ENCODE measurements at places on chromosomes 6 and 20.

DNA sequence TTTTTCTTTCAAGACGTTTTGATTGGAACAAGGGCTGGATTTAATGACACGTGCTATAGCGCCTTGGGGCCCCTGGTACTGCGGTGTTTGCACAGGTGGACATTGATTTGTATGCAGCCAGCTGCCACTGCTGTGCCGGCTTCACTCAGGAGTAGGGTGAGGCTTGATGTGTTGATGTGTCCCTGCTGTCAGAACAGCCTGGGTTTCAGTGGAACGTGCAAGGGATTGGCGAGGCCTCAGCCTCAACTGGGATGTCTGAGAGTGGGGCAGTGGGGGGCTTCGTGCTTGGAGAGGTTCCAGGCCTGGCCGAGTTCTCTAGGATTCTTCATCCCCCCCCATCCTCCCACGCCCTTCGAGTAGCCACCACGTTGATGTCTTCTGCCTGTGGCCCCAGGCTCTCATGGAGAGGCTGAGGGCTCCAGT lies 23.0 kb downstream of the PYGB start:
- DNase-seq, result no peak

DNA sequence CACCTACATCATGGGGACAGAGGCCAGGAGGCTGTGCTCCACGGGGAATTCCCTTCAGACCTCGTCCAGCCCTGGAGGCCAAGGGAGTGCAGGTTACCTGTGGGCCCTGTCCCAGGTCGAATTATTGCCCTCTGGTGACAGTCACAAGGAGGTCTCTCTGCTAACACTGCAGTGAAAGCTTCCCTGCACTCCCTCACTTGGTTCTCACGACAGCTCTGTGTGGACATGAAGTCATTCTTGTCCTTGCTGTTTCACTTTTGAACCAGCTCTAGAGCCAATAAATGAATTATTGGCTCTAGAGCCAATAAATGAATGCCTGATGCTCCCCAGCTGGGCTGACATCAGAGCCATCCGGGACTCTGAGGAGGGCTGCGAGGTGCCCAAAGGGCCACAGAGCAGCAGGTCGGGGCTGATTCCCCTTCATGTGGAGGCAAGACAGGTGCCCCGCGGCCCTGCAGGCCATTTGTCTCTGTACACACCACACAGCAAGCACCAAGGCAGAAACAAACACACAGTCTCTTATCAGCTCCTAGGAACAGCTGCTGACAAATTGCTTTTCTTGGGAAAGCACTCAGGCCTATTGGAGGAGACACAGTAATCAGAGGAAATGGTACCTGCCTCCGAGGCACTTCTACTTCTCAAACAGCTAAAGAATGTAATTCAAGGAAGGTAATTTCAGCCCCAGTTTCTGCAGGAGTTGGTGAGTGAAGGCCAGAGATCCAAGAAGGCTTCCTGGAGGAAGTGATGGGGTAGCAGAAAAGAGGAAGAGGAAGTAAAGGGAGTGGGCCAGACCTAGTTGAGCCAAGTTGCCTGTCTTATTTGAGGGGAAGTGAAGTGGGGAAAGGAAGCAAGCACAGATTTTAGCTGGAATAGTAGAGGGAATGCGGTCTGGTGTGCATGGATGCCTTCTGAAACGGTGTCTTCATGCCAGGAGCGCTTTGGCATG lies 27.5 kb upstream of the TBXT start:
- DNase-seq, result no peak

GRCh38 chr20:13665709-13666395 lies 27.1 kb upstream of the TASP1 start:
- DNase-seq, result no peak

DNA sequence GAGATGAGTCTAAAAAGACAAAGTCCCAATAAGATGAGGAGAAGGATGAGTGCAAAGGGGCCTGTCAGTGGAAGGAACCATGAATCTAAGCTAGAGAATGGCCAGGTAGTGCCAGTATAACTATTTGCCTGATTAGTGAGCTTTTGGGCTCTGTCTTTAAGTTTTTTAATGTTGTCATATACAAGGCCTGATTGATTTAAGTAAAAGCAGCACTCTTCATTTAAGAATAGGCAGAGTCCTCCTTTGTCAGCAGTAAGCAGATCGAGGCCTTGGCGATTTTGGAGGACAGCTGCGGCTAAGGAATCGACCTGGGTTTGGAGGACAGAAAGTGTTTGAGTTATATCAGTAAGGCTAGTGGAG lies 753.4 kb upstream of the ADGRB3 start:
- no peak for DNase-seq
